ENCODE measurements at places on chromosomes 13 and 19.
A peak's percentile ranks its signal among the peaks of the same experiment; 100 is the strongest.

- no peak for DNase-seq
Measured at GRCh38 chr19:12751635-12752034, at the start of gene BEST2. Gene BEST2, plus strand, starts transcription at chr19:12751791. Its CDS starts 802 bp downstream, at chr19:12752593.

DNA sequence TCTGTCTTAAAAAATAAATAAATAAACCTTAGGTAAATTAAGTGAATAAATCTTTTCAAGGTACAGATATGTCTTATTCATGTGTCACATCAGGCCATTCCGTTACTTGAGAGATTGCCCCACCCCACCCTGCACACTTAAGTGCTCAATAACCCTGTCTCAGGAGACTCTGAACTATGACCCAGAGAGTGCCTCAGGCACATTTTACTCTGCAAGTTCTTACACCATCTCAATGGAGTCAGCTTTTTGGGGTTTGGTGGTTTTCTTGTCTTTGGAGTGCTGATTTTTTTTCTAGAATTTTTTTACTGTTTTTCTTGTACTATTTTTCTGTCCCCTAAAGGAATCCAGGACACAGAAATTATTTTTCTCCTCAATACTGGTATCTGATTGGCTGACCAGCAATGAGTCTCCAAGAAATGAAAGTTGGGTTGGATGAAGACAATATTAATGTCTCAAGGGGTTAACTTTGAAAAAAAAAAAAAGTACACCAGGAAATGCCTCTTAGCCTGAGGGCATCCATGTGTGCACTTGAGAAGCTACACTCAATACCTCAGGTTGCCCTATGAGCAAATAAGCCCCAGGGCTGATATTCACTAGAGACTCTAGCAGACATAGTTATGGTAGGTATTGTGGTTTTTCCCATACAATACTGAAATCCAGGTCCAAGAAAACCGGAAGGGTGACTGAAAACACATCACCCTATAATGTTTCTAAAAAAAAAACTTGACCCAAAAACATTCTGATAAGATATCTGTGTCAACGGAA is 114.6 kb upstream of the ZNF91 start:
- DNase-seq, result no peak

- DNase-seq, result no peak
Measured at GRCh38 chr13:59016250-59016649, 1147.5 kb downstream of the DIAPH3 start.

DNA sequence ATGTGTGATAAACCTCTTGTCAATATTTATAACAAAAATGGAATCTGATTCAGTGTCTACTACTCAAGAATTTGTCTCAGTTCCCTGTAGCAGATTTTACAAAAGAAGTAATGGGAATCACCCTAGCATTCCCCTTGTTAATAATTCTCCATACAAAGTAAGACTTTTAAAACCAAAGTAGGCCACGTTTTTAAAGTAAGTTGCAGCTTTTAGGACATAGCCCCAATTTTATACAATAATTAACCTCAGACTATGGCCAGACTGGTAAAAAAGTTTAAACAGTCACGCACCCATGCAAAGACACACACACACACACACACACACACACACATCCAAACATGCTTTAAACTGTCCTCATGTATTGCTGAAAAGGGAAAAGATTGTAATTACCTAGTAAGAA is 589.9 kb downstream of the PCDH9 start:
- DNase-seq, result no peak

- no peak for DNase-seq
Measured at GRCh38 chr19:30367421-30367820, 4.8 kb upstream of the ZNF536 start.

- DNase-seq, result no peak
Measured at GRCh38 chr13:48142436-48142835, 47.5 kb upstream of the MED4 start.

GRCh38 chr19:48513289-48514122 is 1.9 kb upstream of the LMTK3 start:
- peak; percentile 83 for DNase-seq

DNA sequence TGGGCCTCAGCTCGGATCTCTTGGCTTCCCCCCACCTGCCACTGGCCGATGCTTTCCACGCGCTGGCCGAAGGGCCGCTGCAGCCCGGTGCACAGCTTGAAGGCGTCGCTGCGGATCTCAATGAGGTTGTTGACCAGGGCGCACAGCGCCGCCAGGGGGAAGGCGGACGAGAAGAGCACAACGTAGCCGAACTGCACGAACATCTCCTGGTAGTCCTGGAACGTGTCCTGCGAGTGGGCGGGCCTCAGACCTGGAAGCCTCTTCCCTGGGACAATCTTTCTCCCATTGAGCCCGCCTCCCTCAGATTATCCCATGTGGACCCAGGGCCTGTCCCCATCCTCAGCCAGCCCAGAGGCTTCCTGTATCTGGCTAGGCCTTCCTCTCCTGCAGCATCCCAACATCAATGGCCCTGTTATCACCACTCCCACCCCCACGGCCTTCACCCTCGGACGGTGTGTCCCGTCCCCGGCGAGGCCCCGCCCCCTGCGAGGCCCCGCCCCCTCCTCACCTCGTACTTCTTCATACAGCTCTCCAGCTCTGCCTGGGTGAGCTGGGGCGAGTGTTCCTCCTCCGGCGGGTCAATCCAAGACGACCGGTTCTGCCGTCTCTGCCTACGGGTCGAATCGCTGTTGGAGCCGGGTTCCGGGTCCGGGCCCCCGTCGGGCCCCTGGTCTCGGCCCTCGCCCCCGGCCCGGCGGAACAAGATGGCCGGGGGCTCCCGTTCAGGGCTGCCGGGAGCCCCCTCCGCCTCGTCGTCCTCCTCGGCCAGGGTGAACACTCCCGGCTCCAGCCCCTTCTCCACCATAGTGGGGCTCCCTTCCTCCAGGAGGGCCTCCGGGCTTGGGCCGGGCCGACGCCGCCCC is 6.8 kb downstream of the ANO8 start:
- DNase-seq, result peak; percentile 82

DNA sequence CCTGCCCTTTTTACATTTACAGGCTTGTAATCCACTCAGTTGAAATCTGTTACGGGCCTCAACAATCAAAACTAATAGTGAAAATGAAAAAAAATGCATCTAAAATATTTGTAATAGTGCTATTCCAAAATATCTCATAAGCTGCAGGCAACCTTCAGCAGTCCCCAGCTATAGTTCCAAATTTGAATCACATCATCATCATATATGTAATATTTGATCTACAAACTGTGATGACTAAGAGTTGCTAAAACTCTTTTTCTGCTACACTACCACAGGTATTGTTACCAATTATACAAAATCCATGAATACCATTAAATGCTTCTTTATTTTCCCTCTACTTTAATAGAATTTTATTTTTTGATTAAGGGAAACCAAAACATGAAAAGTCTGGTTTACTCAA is 121.4 kb upstream of the RFC3 start:
- DNase-seq, result no peak

DNA sequence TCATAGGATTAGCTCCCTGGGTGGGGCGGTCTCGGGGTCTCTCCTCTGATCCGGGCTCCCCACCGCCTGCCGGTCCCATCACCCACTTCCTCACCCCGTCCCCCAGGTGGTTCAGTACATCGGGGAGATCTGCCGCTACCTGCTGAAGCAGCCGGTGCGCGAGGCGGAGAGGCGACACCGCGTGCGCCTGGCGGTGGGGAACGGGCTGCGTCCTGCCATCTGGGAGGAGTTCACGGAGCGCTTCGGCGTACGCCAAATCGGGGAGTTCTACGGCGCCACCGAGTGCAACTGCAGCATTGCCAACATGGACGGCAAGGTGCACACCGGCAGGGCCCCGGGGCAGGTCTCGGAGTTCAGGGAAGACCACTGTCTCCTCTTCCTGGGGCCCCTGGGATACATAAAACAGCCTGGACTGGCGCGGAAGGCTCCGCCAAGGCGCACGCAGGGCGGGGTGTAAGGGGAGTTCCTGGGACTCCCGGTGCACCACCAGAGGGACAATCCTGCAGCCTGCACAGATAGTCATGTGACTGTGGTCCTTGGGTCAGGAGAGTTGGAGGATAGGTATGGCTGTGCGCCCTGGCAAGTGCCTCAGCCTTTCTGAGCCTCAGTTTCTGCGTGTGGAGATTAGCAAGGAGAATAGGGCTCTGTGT is 14.2 kb upstream of the PGLS start:
- no peak for DNase-seq

DNA sequence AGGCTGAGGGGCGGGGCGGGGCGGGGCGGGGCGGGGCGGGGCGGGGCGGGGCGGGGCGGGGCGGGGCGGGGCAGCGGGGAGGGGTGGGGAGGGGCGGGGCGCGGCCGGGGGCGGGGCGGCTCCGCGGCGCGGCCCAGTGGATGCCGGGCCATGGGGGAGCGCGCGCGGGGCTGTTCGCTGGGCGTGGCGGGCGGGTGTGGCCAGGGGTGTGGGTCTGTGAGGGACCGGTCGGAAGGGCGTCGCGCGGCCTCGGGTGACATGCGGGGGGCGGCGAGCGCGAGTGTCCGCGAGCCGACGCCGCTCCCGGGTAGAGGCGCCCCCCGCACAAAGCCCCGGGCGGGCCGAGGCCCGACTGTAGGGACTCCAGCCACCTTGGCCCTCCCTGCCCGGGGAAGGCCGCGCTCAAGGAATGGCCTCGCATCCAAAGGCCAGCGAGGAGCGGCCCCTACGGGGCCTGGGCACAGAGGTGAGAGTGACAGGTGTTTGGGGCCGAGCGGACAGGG is at the start of gene ZFP28:
ZFP28 (plus strand) TSS at position 188 of the 503 bp plus-strand sequence; CDS start at position 259, 71 bp downstream.
- no peak for DNase-seq

- DNase-seq, result no peak
Measured at GRCh38 chr19:53909471-53910169, 542 bp downstream of the CACNG7 start.
